ENCODE measurements at places on chromosomes 7 and 10.

GRCh38 chr7:18844735-18845134 lies 272.7 kb downstream of the TWIST1 start:
- no peak overlapping the region for H3K27ac ChIP-seq
- DNase-seq = no peak
- no peak overlapping the region for H3K4me3 ChIP-seq
- no peaks in the 10 kb centered on the region for H3K36me3 ChIP-seq
- 0 out of 2 replicates have a peak, but pooled peaks cover 5% of the 10 kb centered on the region for H3K4me1 ChIP-seq

GRCh38 chr7:51451751-51452476 lies 135.3 kb upstream of the COBL start:
- no peak for DNase-seq
- H3K27me3 ChIP-seq = no peaks in the 10 kb centered on the region
- no peaks in the 10 kb centered on the region for H3K4me1 ChIP-seq
- H3K4me3 ChIP-seq = no peak overlapping the region
- no peak overlapping the region for H3K27ac ChIP-seq

GRCh38 chr7:45064047-45064725 lies 24.6 kb downstream of the NACAD start:
- no peak overlapping the region for H3K27ac ChIP-seq
- no peak overlapping the region for H3K4me3 ChIP-seq
- H3K36me3 ChIP-seq = peaks cover 15% of the 10 kb centered on the region
- H3K4me1 ChIP-seq = no peaks in the 10 kb centered on the region
- no peak for DNase-seq

DNA sequence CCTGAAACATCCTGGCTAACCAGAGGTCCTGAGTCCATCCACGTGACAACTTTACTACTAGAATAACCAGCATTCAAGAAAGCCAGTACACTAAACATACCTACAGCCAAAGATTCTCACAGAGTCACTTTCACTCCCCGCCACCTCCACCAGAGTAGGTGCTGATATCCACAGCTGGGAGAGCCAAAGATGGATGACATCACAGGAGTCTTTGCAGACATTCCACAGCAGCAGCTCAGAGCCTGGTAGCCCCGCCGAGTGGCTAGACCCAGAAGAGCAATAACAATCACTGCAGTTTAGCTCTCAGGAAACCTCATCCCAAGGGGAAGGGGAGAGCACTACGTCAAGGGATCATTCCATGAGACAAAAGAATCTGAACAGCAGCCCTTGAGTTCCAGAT lies 13.5 kb upstream of the ADAM22 start:
- no peak for DNase-seq
- H3K4me1 ChIP-seq = peaks cover 7% of the 10 kb centered on the region
- no peak overlapping the region for H3K27ac ChIP-seq
- H3K27me3 ChIP-seq = no peaks in the 10 kb centered on the region
- H3K36me3 ChIP-seq = no peaks in the 10 kb centered on the region

DNA sequence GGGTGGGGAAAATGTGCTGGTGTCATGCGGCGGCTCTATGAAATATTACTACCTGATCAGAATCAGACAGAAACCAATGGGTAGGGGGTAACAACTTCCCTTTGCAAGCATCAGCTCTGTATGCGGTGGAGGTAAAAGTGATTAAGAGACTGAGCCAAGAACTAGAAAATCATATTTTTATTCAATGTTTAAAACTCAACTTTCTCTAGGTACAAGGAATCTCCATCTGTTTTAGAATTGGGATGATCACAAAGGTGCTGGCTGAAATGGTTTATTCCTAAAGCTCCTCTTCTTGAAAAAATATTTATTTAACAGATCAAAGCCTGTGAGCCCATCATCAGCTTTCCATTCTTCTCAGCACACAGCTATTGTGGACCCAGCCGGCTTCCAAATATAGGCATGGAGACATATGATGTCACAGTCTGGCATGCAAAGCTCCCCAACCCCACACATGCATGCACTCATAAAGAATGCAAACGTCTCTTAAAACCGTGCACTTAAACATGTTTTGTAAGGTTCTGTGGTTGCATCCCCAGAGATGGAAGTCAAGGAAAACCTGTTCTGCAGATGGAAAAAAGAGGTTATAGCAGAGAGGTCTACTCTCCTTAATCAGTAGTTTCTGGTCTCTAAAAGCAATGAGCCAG lies 126.0 kb downstream of the SKIDA1 start:
- no peaks in the 10 kb centered on the region for H3K27me3 ChIP-seq
- no peak overlapping the region for H3K27ac ChIP-seq
- DNase-seq = no peak

DNA sequence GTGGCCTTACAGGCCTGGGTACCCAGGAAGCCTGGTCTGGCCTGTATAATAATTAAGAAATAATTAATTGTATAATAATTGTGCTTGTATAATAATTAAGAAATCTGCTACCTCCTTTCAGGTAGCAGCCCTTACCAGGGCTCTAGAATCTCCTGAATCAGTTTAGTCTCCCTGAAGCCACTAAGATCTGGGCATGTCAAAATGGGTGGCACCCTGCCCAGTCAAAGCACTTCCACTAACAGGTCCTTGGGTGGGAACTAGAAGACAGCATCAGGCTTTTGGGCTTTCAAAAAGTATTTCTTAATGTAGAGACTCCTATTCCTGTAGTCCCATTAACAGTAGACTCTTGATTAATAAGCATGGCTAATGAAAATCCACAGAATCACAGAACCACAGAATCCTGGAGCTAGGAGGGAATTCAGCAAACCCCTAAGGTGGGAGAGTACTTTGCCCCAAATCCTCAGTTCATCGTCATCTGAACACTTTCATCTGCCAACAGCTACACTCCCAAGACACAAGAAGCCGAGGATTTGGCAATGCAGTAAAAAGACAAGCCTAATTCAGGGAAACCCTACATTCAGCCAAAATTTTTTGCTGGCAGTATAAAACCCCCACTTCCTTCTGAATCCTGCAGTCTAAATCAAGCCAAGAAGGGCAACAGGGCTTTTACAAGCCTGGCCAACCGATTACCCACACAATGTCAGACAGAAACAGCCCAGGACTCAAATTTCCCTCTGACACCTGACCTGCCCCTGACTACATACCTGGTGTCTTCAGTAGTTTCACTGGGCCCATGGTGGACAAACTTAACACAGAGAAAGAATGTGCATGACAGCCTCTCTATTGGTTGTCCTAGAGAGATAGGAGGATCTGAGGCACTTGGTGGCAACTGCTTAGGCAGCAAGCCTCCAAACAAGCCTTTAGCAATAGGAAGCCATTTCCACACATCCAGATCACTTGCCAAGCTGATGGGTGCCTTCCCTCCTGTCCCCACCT lies 5.9 kb upstream of the IL6 start:
- H3K27me3 ChIP-seq = no peaks in the 10 kb centered on the region
- peaks cover 38% of the 10 kb centered on the region for H3K4me1 ChIP-seq
- H3K36me3 ChIP-seq = no peaks in the 10 kb centered on the region
- peak overlapping the region; percentile 8 for H3K27ac ChIP-seq

DNA sequence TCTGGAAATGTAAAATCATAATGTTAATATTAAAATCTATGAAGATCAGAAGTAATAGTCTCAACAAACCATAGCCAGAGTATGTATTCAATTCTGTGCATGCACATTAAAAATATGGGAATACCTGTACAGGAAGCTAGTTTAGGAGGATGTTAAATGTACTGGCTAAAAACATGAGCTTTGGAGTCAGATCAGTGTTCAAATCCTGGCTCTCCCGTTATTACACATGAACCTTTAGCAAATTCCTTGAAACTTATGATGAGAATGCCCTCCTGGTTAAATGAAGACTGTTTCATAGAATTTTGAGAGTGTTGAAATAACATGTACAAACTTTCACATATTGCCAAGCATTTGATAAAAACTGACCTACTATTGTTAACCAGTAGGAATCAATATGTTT lies 4.6 kb downstream of the ARL4A start:
- no peak for DNase-seq
- H3K4me1 ChIP-seq = no peaks in the 10 kb centered on the region
- H3K4me3 ChIP-seq = no peak overlapping the region
- no peaks in the 10 kb centered on the region for H3K36me3 ChIP-seq

- H3K27me3 ChIP-seq = no peaks in the 10 kb centered on the region
- no peaks in the 10 kb centered on the region for H3K4me1 ChIP-seq
- no peak overlapping the region for H3K27ac ChIP-seq
- H3K36me3 ChIP-seq = no peaks in the 10 kb centered on the region
- no peak overlapping the region for H3K4me3 ChIP-seq
Observed at GRCh38 chr10:22649390-22649841, 65.0 kb downstream of the PIP4K2A start.

DNA sequence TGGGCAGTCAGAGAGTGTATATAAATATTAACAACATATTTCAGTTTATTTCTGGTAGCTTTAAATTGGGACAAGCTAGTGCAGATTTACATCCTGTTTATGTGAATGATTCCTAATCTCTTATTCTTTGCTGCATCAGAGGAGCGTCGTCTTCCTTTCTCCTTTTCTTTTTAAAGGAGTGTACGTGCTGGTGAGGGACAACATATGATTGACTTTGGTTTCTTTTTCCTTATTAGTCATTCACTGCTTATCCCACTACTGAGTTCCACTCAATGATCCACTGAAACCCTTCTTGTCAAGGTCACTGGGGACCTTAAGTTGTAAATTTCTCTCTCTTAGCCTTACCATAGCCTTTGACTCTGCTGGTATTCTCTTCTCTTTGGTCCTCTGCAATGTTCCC lies 116.3 kb downstream of the EXOC4 start:
- H3K4me3 ChIP-seq = no peak overlapping the region
- no peaks in the 10 kb centered on the region for H3K36me3 ChIP-seq
- H3K27ac ChIP-seq = no peak overlapping the region
- H3K27me3 ChIP-seq = no peaks in the 10 kb centered on the region

- H3K4me3 ChIP-seq = no peak overlapping the region
- DNase-seq = no peak
- H3K4me1 ChIP-seq = no peaks in the 10 kb centered on the region
- H3K36me3 ChIP-seq = no peaks in the 10 kb centered on the region
Observed at GRCh38 chr10:11639849-11640764, 28.7 kb upstream of the USP6NL start.

DNA sequence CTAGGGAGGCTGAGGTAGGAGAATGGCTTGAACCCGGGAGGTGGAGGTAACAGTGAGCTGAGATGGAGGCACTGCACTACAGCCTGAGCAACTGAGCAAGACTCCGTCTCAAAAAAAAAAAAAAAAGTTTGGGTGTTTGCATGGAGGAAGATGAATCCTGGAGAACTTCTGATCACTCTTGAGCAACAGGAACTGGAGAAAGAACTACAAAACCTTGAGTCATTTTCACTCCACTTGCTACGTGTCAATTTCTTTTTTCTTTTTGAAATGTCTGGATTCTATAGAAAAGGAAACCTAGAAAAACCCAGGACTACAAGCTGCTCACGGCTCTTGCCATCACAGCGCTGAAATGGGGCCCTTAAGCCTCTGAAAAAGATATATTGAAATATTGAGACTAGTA lies 189.6 kb upstream of the NRP1 start:
- no peaks in the 10 kb centered on the region for H3K36me3 ChIP-seq
- no peaks in the 10 kb centered on the region for H3K4me1 ChIP-seq
- no peak for DNase-seq
- H3K4me3 ChIP-seq = no peak overlapping the region
- H3K27me3 ChIP-seq = no peaks in the 10 kb centered on the region

GRCh38 chr7:20541608-20542349 lies 73.7 kb upstream of the ABCB5 start:
- no peak overlapping the region for H3K4me3 ChIP-seq
- no peak for DNase-seq
- no peaks in the 10 kb centered on the region for H3K27me3 ChIP-seq
- no peaks in the 10 kb centered on the region for H3K36me3 ChIP-seq

DNA sequence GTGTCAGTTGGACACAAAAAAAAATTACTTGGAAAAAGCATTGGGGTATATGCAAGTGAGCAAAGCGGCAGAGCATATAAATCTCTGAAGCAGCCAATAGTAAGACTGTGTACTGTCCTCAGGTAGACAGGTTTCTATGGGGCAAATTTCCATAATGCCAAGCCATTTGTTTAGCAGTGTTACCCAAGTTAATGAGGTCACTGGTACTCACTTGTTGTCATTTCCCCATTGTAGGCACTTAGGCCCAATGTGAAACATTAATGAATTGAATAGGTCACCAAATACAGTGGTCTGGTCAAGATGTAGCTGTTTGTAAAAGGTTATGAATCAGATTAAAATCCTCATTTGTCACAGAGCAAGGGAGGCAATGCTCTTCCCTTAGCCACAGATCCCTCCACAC lies 27.5 kb downstream of the HOXA1 start:
- DNase-seq = no peak
- no peaks in the 10 kb centered on the region for H3K27me3 ChIP-seq
- no peaks in the 10 kb centered on the region for H3K36me3 ChIP-seq
- no peaks in the 10 kb centered on the region for H3K4me1 ChIP-seq
- H3K4me3 ChIP-seq = no peak overlapping the region

- H3K27ac ChIP-seq = no peak overlapping the region
- H3K4me3 ChIP-seq = no peak overlapping the region
- peaks cover 38% of the 10 kb centered on the region for H3K4me1 ChIP-seq
Observed at GRCh38 chr10:120606051-120606764, 149.2 kb downstream of the PLPP4 start.

GRCh38 chr10:70898687-70899086 lies 10.3 kb upstream of the PCBD1 start:
- DNase-seq = no peak
- no peaks in the 10 kb centered on the region for H3K4me1 ChIP-seq
- no peak overlapping the region for H3K4me3 ChIP-seq
- no peak overlapping the region for H3K27ac ChIP-seq
- H3K36me3 ChIP-seq = no peaks in the 10 kb centered on the region
- H3K27me3 ChIP-seq = 0 out of 2 replicates have a peak, but pooled peaks cover 3% of the 10 kb centered on the region

DNA sequence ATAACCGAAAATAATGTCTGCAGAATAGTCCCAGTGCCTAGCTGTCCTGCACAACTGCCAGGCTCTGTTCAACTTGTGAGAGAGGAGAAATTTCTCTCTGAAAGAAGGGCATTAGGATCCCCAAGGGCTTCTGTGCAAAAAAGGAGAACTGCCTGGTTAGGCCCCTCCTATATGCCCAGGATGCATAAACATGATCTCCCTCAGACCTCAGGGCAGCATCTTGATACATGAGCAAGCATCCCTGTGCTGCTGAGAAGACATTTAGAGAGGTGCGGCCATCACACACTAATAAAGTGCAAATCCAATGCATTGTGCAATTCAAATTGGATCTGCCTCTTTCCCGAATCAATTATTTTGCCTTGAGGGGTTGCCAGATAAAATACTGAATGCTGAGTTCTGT lies 553.6 kb downstream of the TNS3 start:
- no peak for DNase-seq
- H3K27me3 ChIP-seq = no peaks in the 10 kb centered on the region
- H3K4me3 ChIP-seq = no peak overlapping the region
- H3K4me1 ChIP-seq = no peaks in the 10 kb centered on the region
- no peaks in the 10 kb centered on the region for H3K36me3 ChIP-seq

DNA sequence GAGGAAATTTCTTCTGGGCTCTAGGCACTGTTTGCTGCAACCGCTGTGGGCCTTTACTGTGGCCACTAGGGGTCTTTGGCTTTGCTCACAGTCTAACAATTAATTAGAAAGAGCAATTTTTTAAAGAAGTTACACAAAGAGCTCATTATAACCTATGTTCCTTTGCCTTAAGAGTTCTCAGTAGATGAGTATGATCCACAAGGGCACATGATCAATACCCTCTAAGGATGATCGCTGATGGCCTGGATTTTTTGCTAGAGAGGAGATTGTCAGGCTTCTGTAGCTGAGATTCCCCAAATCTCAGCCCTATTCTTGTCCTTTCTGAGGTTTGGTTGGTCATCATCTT lies 80.8 kb upstream of the RHOBTB1 start:
- no peaks in the 10 kb centered on the region for H3K4me1 ChIP-seq
- H3K4me3 ChIP-seq = no peak overlapping the region
- no peaks in the 10 kb centered on the region for H3K36me3 ChIP-seq
- H3K27me3 ChIP-seq = no peaks in the 10 kb centered on the region
- H3K27ac ChIP-seq = no peak overlapping the region
- DNase-seq = peak; percentile 10

All from MM.1S (cell line).